Activated T-helper 1 cell treated with anti-CD3 and anti-CD28 coated beads, Interleukin-12 subunit alpha, Interleukin-12 subunit beta, Interleukin-2, Interleukin-4 antibody, amounts not matched to agents 30 ng/mL and 10 ng/mL and 1 ng/mL, durations not matched to agents 14 hours and 24 hours and 36 hours (primary cell): ENCODE measurements at places on chromosomes 7 and 10. TPM values are rescaled to one million over a fixed set of nuclear protein-coding genes. Genes with fewer than 3 reads are reported as not detected.

BTBD16 gene
- total RNA-seq: not detected in 2 replicates

PNLIP gene
- not detected in 2 replicates for total RNA-seq

HKDC1 gene
- total RNA-seq: 0.05 and 0.12 TPM in 2 replicates

VSTM2A gene
- not detected in 2 replicates for total RNA-seq

LAMTOR4 gene
- total RNA-seq: 119 and 133 TPM in 2 replicates

PCDH15 gene
- total RNA-seq: not detected in 2 replicates

MALRD1 gene
- not detected in 2 replicates for total RNA-seq

WDR11 gene
- 53.0 and 53.1 TPM in 2 replicates for total RNA-seq

SFTPA1 gene
- not detected in 2 replicates for total RNA-seq

INTS15 gene
- 44.6 and 46.6 TPM in 2 replicates for total RNA-seq

DNAH11 gene
- 1.3 and 1.7 TPM in 2 replicates for total RNA-seq

C10orf67 gene
- total RNA-seq: 0.18 TPM in 1 of 2 replicates, not detected in the other

MOGAT3 gene
- not detected in 2 replicates for total RNA-seq

IQCE gene
- total RNA-seq: 10.5 and 11.1 TPM in 2 replicates

NAT16 gene
- 0.08 TPM in 1 of 2 replicates, not detected in the other for total RNA-seq

MRPS24 gene
- total RNA-seq: 118 and 125 TPM in 2 replicates

TAS2R5 gene
- 0.67 and 0.98 TPM in 2 replicates for total RNA-seq

ARHGEF5 gene
- total RNA-seq: 8.0 and 9.1 TPM in 2 replicates

DNA sequence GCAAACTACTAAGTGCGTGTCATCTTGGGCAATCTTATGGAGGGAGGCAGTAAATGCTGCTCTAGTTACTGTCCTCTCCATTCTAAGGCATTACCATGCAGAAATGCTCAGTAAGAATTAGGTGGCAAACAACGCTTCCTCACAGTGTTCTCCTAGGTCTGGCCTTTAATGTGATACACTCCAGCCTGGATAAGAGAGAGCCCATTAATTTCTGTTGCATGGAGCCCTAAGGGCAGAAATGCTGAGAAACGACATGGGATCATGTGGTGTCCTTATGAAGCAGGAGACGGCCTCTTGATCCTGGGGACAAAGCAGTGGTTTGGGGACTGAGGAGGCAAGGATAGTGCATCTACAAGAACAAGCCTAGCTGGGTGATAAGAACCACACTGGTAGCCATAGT is 44.0 kb downstream of the SLC25A13 start:
- no peak for DNase-seq
- H3K36me3 ChIP-seq: peaks cover 16% of the 10 kb centered on the region
- H3K27me3 ChIP-seq: no peaks in the 10 kb centered on the region
- no peak overlapping the region for H3K4me3 ChIP-seq

GRCh38 chr10:110507346-110507745 is 9.6 kb downstream of the DUSP5 start:
- H3K36me3 ChIP-seq: peaks cover 96% of the 10 kb centered on the region
- no peak for DNase-seq

DNA sequence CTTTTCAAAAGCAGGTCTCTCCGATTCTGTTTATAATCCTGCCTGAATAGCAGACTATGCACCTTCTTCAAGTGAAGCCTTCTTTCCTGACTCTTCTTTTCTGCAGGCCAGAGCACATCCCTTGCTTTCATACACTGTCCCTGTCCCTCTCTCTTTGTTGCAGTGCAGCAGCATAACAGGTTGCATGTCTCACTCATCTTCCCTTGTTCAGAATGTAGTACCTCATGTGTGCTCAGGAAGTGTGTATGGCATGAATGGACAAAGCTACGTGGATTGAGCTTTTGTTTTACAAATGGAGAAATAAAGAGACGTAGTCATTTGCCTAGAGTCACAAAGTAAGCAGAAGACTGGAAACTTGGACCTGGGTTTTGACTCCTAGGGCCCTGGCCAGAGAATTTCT is 68.0 kb downstream of the PTPRZ1 start:
- H3K27ac ChIP-seq: no peak overlapping the region
- no peaks in the 10 kb centered on the region for H3K27me3 ChIP-seq
- H3K4me3 ChIP-seq: no peak overlapping the region
- no peak for DNase-seq
- no peaks in the 10 kb centered on the region for H3K4me1 ChIP-seq

GRCh38 chr7:40177071-40177470 is 42.3 kb downstream of the SUGCT start:
- peaks cover 4% of the 10 kb centered on the region for H3K27me3 ChIP-seq
- H3K27ac ChIP-seq: no peak overlapping the region
- DNase-seq: no peak
- H3K36me3 ChIP-seq: no peaks in the 10 kb centered on the region
- no peak overlapping the region for H3K4me3 ChIP-seq
- H3K4me1 ChIP-seq: no peaks in the 10 kb centered on the region

DNA sequence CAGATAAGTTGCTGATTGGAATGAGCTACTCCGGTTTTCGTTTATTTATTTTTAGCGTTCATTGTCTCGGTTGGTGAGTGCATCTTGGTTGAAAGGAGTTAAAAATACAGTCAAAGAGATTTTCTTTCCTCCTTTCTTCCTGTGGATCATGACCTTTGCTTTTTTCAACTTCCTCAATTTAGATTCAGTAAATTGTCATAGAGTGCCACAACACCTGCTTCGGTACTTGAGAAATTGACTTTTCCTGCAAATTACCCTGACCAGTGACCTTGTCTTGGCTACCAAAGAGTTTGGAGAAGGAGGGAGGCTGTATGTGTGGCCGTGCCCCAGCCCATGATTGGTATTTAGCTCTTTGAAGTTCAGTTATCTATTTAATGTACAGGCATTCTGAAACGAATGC is 128.7 kb downstream of the FAM204A start:
- no peak overlapping the region for H3K4me3 ChIP-seq
- H3K27ac ChIP-seq: no peak overlapping the region
- H3K36me3 ChIP-seq: no peaks in the 10 kb centered on the region

GRCh38 chr10:3975016-3975415 is 190.0 kb upstream of the KLF6 start:
- H3K4me1 ChIP-seq: peaks cover 45% of the 10 kb centered on the region
- DNase-seq: no peak
- no peak overlapping the region for H3K4me3 ChIP-seq
- peaks cover 10% of the 10 kb centered on the region for H3K36me3 ChIP-seq
- H3K27me3 ChIP-seq: no peaks in the 10 kb centered on the region

DNA sequence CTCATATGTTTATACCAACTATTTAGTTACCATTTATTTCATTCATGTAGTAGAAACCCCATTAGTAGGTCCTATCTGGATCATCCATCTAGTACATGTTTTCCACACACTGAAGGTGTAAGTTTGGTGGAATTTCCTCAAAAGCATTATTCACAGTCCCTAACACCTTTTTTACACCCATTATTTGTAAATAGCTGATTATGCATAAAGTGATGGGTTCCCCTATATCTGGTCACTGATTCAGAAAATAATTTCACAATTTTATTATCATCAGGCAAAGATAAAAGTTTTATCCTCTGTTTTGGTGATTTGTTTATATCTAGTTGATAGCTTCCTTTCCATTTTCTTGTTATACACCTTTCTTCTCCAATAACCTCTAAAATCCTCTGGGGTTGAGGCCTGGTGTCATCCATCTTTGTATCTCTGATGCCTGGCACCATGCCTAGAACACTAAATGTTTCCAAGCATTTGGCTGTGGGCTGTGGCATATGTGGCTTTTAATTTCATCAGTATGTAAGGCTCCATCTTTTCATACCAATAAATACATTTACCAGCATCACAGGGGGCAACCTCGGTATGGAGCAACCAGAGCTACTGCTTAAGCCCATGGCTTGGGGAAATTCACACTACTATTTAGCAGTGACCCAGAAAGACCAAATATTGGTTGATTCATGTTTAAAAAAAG is 1089.5 kb upstream of the LRRN3 start:
- no peaks in the 10 kb centered on the region for H3K36me3 ChIP-seq
- no peak overlapping the region for H3K27ac ChIP-seq
- no peak overlapping the region for H3K4me3 ChIP-seq

- DNase-seq: no peak
- H3K4me1 ChIP-seq: no peaks in the 10 kb centered on the region
- H3K4me3 ChIP-seq: no peak overlapping the region
- H3K27ac ChIP-seq: no peak overlapping the region
- H3K27me3 ChIP-seq: peaks cover 5% of the 10 kb centered on the region
- no peaks in the 10 kb centered on the region for H3K36me3 ChIP-seq
Observed at GRCh38 chr7:141354251-141354650, 197.0 kb upstream of the AGK start.

- H3K4me1 ChIP-seq: peaks cover 16% of the 10 kb centered on the region
- H3K27ac ChIP-seq: no peak overlapping the region
- peaks cover 19% of the 10 kb centered on the region for H3K27me3 ChIP-seq
- no peak overlapping the region for H3K4me3 ChIP-seq
- DNase-seq: no peak
- no peaks in the 10 kb centered on the region for H3K36me3 ChIP-seq
Observed at GRCh38 chr10:63003816-63004453, 129.2 kb upstream of the NRBF2 start.

DNA sequence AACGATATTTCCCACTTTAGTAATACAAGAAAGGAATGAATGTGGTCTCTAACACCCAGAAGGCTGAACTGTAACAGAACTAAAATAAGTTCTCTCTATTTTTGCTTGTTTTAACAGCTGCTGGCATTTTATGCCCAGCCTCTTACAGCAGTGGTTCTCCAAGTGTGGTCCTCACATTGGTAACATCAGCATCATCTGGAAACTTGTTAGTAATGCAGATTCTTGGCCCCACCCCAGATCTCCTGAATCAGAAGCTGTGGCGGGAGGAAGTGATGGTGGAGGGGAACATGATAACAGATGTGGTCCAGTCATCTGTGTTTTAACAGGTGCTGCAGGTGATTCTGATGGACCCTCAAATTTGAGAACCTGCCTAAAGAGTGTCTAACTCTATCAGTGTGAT is 170.1 kb downstream of the TMEM26 start:
- peaks cover 16% of the 10 kb centered on the region for H3K27me3 ChIP-seq
- no peak overlapping the region for H3K4me3 ChIP-seq
- peaks cover 25% of the 10 kb centered on the region for H3K4me1 ChIP-seq
- peaks cover 6% of the 10 kb centered on the region for H3K36me3 ChIP-seq

GRCh38 chr10:13317474-13317873 is 17.6 kb upstream of the PHYH start:
- H3K27me3 ChIP-seq: no peaks in the 10 kb centered on the region
- no peak overlapping the region for H3K4me3 ChIP-seq
- H3K27ac ChIP-seq: no peak overlapping the region
- no peak for DNase-seq

DNA sequence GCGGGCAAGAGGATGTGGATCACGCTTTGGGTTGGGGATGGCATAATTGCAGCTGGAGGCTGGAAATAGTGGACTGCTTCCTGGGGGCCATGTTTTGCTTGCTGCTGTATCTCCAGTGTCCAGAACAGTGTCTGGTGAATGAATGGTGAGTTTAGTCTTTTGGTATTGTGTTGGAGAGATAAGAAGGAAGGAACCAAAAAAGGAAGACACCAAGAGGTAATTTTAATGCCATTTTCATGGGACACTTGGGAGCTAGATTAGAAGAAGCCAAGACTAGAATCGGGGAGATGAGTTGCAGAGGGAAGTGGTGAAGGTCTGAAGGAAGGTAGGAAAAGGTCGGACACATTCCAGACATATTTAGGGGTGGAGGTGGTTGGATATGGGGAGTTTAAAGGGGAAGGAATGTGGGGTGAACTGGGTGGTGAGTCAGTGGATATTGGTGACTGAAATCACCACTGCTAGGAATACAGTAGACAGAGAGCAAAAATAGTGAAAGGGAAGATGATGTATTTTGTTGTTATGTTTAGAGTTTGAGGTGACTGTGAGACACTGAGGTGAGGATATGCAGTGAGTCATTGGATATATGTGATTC is 76.7 kb downstream of the CCNY start:
- peaks cover 1% of the 10 kb centered on the region for H3K36me3 ChIP-seq
- H3K27ac ChIP-seq: no peak overlapping the region
- H3K4me1 ChIP-seq: peaks cover 28% of the 10 kb centered on the region
- DNase-seq: no peak
- H3K4me3 ChIP-seq: no peak overlapping the region
- no peaks in the 10 kb centered on the region for H3K27me3 ChIP-seq

- no peak overlapping the region for H3K27ac ChIP-seq
- peaks cover 2% of the 10 kb centered on the region for H3K27me3 ChIP-seq
- H3K36me3 ChIP-seq: no peaks in the 10 kb centered on the region
Observed at GRCh38 chr7:151736403-151736909, 140.5 kb downstream of the PRKAG2 start.

- H3K27me3 ChIP-seq: no peaks in the 10 kb centered on the region
- DNase-seq: no peak
- H3K36me3 ChIP-seq: no peaks in the 10 kb centered on the region
- no peak overlapping the region for H3K4me3 ChIP-seq
- no peak overlapping the region for H3K27ac ChIP-seq
Observed at GRCh38 chr7:41046221-41046761, 656.6 kb downstream of the INHBA start.

DNA sequence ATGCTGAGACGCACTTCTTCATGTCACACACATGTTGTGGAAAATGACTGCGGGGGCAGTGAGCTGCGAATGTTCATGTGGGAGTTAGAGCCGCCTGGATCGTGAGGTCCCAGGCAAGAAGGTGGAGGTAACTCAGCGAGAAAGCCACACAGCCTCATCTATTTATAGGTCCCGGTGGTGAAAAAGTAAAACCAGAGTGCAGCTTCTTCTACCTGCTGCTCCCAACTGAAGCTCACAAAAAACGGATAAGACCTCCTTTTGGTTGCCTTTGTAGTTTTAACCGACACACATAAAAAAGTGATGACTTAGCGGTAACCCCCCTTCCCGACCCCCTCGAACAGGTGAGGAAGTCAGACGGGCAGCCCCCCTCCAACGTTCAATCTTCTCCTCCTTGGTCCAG is 276.9 kb downstream of the GATA3 start:
- H3K4me3 ChIP-seq: peak overlapping the region; percentile 79
- H3K36me3 ChIP-seq: peaks cover 2% of the 10 kb centered on the region
- H3K27ac ChIP-seq: peak overlapping the region; percentile 75
- DNase-seq: no peak

DNA sequence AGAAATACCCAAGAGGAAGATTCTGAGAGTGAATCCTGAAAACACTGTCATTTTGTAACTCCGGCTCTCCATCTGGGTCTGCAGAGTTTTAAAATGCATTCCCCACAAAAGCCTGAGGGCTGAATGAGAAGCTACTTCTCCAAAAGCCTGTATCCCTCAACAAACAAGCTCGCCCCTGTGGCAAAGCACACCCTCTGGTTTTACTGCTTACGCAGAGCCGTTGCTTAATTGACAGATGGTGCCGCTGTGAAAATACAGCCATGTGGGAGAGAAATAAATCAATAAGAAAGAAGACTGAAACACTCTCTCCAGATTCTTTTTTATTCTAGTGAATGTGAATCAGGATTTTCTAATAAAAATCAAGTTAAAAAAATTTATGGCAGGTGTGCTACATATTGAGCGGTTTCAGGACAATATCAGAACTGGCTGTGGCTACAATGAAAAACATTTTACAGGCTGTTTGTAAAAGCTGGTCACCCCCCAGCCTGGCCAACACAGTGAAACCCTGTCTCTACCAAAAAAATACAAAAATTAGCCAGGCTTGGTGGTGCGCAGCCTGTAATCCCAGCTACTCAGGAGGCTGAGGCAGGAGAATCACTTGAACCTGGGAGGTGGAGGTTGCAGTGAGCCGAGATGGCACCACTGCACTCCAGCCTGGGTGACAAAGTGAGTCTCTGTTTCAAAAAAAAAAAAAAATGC is 32.5 kb downstream of the C7orf33 start:
- no peaks in the 10 kb centered on the region for H3K36me3 ChIP-seq
- H3K4me1 ChIP-seq: peaks cover 30% of the 10 kb centered on the region
- no peak overlapping the region for H3K4me3 ChIP-seq

GRCh38 chr7:19336836-19337383 is 191.7 kb upstream of the FERD3L start:
- no peaks in the 10 kb centered on the region for H3K36me3 ChIP-seq
- H3K4me3 ChIP-seq: no peak overlapping the region
- no peaks in the 10 kb centered on the region for H3K27me3 ChIP-seq
- DNase-seq: no peak
- no peaks in the 10 kb centered on the region for H3K4me1 ChIP-seq

- H3K4me1 ChIP-seq: peaks cover 20% of the 10 kb centered on the region
- no peak for DNase-seq
- no peak overlapping the region for H3K4me3 ChIP-seq
- H3K27me3 ChIP-seq: peaks cover 25% of the 10 kb centered on the region
Observed at GRCh38 chr7:25964483-25964991, 187.5 kb upstream of the NFE2L3 start.
